ENCODE measurements at places on chromosomes 4 and X. TPM values are rescaled to one million over a fixed set of nuclear protein-coding genes. Genes with fewer than 3 reads are reported as not detected.
A peak's percentile ranks its signal among the peaks of the same experiment; 100 is the strongest.

The HPSE gene
- 1.7 TPM for total RNA-seq

The HDX gene
- 5.3 TPM for total RNA-seq

The SLC7A11 gene
- 0.75 TPM for total RNA-seq

The GABRE gene
- 13.5 TPM for total RNA-seq

The KIAA1210 gene
- total RNA-seq: under 0.01 TPM

The SOWAHB gene
- total RNA-seq: 6.5 TPM

The TBX22 gene
- total RNA-seq: not detected

- no peak overlapping the region for H3K4me3 ChIP-seq
- no peaks in the 10 kb centered on the region for H3K4me1 ChIP-seq
- H3K27ac ChIP-seq: no peak overlapping the region
- peaks cover 29% of the 10 kb centered on the region for H3K36me3 ChIP-seq
These were observed 18.7 kb downstream of the LSM6 start for GRCh38 chr4:146194212-146194611.

GRCh38 chrX:130386408-130386808 lies 934 bp upstream of the GPR119 start:
- H3K27ac ChIP-seq: no peak overlapping the region
- peaks cover 6% of the 10 kb centered on the region for H3K27me3 ChIP-seq
- no peak for DNase-seq
- no peaks in the 10 kb centered on the region for H3K36me3 ChIP-seq
- H3K4me1 ChIP-seq: no peaks in the 10 kb centered on the region

GRCh38 chrX:123731258-123731986 lies 1.4 kb downstream of the THOC2 start:
- no peaks in the 10 kb centered on the region for H3K27me3 ChIP-seq
- H3K4me1 ChIP-seq: no peaks in the 10 kb centered on the region
- H3K4me3 ChIP-seq: peak overlapping the region; percentile 61
- no peaks in the 10 kb centered on the region for H3K36me3 ChIP-seq
- peak overlapping the region; percentile 80 for H3K27ac ChIP-seq

GRCh38 chr4:3563403-3563802 lies 31.2 kb upstream of the LRPAP1 start:
- no peaks in the 10 kb centered on the region for H3K27me3 ChIP-seq
- H3K36me3 ChIP-seq: no peaks in the 10 kb centered on the region
- H3K27ac ChIP-seq: no peak overlapping the region
- no peak for DNase-seq
- H3K4me1 ChIP-seq: no peaks in the 10 kb centered on the region
- H3K4me3 ChIP-seq: no peak overlapping the region

- H3K4me1 ChIP-seq: no peaks in the 10 kb centered on the region
- no peak overlapping the region for H3K27ac ChIP-seq
- H3K4me3 ChIP-seq: no peak overlapping the region
- no peaks in the 10 kb centered on the region for H3K36me3 ChIP-seq
These were observed 25.7 kb upstream of the BCLAF3 start for GRCh38 chrX:20016616-20016945.

DNA sequence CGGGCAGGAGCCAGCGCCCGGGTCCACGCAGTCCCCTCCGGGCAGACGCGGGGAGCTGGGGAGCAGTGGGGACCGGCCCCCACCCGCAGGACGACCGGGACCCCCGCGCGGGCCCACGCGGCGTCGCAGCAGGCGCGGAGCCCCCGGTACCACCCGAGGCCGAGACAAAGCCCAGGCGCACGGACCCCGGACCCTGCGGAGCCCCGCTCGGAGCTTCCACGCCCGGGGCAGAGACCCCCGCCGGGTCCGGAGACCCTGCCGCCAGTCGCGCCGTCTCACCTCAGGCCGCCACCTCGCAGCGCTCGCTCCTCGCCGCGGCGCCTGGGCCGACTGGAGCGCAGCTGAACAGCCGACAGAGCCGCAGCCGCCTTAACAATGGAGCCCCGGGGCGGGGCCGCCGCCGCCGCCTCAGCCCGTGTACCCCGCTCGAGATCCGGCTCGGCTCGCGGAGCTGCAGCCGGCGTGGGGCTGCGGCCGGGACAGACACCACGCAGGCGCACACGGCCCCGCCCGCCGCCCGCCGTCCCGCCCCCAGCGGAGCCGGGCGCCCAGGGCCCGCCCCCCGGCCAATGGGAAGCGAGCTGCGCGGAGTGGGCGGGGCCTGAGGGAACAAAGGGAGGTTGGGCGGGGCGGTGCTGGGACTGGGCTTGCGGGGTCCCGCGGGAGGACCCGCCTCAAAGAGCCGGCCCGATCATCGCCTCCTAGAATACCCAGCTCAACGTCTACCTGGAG lies at the start of gene AFAP1:
TSS of gene AFAP1 (minus strand) at position 485 of the 732 bp plus-strand sequence. CDS start 67,783 bp downstream, outside the sequence.
- H3K36me3 ChIP-seq: no peaks in the 10 kb centered on the region
- DNase-seq: peak; percentile 33
- peak within 1 kb of the TSS; percentile 82 for H3K27ac ChIP-seq
- H3K4me3 ChIP-seq: peak within 1 kb of the TSS; percentile 77
- no peaks in the 10 kb centered on the region for H3K27me3 ChIP-seq

DNA sequence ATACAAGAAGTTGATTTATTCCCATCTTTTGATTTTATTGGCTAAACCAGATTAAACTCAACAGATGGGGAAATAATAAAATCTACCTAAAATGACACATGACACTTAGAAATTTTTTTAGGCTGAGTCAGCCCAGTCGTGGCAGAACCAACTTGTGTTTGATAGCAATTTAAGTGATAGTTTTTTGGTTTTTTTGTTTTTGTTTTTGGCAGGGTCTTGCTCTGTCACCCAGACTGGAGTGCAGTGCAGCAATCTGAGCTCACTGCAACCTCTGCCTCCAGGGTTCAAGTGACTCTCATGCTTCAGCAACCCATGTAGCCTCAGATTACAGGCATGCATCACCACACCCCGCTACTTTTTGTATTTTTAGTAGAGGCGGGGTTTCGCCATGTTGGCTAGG lies 370.3 kb upstream of the NOCT start:
- no peak for DNase-seq
- no peaks in the 10 kb centered on the region for H3K36me3 ChIP-seq

DNA sequence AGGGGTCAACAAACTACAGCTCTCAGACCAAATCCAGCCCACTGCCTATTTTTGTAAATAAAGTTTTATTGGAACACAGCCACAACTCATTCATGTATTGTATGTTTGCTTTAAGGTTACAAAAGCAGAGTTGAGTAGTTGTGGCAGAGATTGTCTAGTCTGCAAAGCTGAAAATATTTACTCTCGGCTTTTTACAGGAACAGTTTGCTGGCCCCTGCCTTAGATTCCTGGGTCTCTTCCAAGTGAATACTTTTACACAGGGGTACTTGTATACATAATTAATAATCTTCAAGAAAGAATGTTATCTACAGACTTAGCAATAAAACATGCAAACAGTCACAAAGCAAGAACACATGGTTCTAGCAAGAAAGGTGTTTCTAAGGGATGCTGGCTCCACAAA lies 154.2 kb downstream of the AMELX start:
- H3K27me3 ChIP-seq: no peaks in the 10 kb centered on the region
- no peak overlapping the region for H3K4me3 ChIP-seq
- no peak for DNase-seq
- no peaks in the 10 kb centered on the region for H3K36me3 ChIP-seq

DNA sequence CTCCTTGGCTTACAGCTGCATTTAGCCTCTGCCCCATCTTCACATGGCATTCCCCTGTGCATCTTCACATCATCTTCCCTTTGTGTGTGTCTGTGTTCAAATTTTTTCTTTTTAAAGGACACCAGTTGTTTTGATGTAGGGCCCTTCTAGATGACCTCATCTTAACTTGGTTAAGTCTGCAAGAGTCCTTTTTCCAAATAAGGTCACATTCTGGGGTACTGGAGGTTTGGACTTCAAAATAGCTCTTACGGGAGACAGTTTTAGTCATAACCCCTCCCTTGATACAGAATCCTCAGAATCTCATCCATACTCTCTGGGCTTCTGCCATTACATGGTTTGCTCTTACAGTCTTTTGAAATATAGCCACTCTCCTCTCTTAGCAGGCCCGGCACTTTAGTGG lies 231.5 kb upstream of the ATP6AP2 start:
- H3K27ac ChIP-seq: no peak overlapping the region
- no peak overlapping the region for H3K4me3 ChIP-seq
- no peaks in the 10 kb centered on the region for H3K36me3 ChIP-seq
- no peak for DNase-seq

DNA sequence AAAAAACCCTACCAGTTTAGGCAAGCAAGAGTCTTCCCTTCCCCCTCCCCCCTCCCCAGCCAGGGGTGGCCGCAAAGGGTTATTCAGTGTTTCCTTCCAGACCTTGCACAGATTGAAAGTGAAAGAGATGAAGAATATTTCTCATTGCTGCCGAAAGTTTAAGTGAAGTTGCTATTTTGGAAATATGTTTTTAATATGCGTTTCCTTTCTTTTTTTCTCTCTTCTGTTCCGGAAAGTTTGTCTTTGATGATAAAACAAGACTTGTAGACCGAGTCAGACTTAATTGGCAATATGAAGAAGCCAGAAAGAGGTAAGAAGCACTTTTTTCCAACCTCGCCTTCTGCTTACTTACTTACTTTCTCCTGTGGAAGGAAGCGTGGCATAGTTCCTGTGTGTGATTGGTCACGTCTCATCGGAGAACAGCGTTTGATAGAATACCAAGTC lies 58.5 kb upstream of the CLCN4 start:
- peaks cover 4% of the 10 kb centered on the region for H3K36me3 ChIP-seq
- H3K27ac ChIP-seq: peak overlapping the region; percentile 77
- no peak for DNase-seq
- no peaks in the 10 kb centered on the region for H3K4me1 ChIP-seq
- no peak overlapping the region for H3K4me3 ChIP-seq
- H3K27me3 ChIP-seq: no peaks in the 10 kb centered on the region

- no peak overlapping the region for H3K27ac ChIP-seq
- no peak overlapping the region for H3K4me3 ChIP-seq
- H3K27me3 ChIP-seq: no peaks in the 10 kb centered on the region
- H3K36me3 ChIP-seq: no peaks in the 10 kb centered on the region
These were observed 5.0 kb downstream of the AWAT2 start for GRCh38 chrX:70044541-70045245.

GRCh38 chr4:175440786-175441185 lies 371.3 kb downstream of the GPM6A start:
- H3K27me3 ChIP-seq: no peaks in the 10 kb centered on the region
- H3K4me1 ChIP-seq: no peaks in the 10 kb centered on the region
- H3K36me3 ChIP-seq: no peaks in the 10 kb centered on the region
- DNase-seq: no peak
- no peak overlapping the region for H3K4me3 ChIP-seq

GRCh38 chr4:159190651-159191050 lies 87.8 kb downstream of the RAPGEF2 start:
- peaks cover 4% of the 10 kb centered on the region for H3K4me1 ChIP-seq
- H3K4me3 ChIP-seq: no peak overlapping the region

DNA sequence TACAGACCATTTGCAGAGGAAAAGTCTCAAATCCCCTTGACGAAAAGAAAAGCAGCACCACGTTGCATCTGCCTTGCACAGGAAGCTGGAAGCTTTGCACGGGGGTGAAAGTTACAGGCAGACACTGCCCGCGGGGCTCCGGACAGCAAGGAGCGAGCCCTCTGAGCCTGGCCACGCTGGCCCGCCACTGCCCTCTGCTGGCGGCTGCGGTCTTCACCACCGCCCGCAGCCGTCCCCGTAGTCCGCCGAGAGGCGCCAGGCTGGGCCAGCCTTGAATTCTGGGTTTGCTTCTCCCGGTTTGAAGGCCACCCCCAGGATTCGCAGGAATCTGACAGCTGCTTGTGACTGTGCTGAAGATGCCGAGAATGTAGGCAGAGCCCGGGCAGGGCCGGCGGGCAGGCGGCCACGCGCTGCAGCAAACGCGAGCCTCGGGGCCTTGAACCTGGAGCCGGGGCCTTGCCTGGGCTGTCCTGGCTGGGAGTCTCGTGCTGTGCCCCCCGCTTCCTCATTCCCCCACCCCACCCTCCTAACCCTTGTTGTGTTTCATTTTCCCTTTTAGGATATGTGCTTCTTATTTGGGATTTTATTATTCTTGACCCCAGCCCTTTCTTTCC lies 49.2 kb downstream of the ENPP6 start:
- DNase-seq: no peak
- H3K4me3 ChIP-seq: no peak overlapping the region
- H3K27ac ChIP-seq: no peak overlapping the region
- no peaks in the 10 kb centered on the region for H3K36me3 ChIP-seq
- no peaks in the 10 kb centered on the region for H3K27me3 ChIP-seq

GRCh38 chr4:55830048-55830447 lies 10.5 kb downstream of the EXOC1L start:
- no peak overlapping the region for H3K4me3 ChIP-seq
- no peaks in the 10 kb centered on the region for H3K36me3 ChIP-seq
- no peaks in the 10 kb centered on the region for H3K27me3 ChIP-seq
- no peak overlapping the region for H3K27ac ChIP-seq
- no peaks in the 10 kb centered on the region for H3K4me1 ChIP-seq

GRCh38 chr4:161799710-161800109 lies 364.1 kb downstream of the FSTL5 start:
- DNase-seq: no peak
- no peaks in the 10 kb centered on the region for H3K36me3 ChIP-seq
- H3K4me3 ChIP-seq: no peak overlapping the region
- no peak overlapping the region for H3K27ac ChIP-seq

- no peak overlapping the region for H3K4me3 ChIP-seq
- DNase-seq: no peak
- no peaks in the 10 kb centered on the region for H3K36me3 ChIP-seq
- H3K4me1 ChIP-seq: no peaks in the 10 kb centered on the region
- no peaks in the 10 kb centered on the region for H3K27me3 ChIP-seq
These were observed 150.0 kb upstream of the HPGD start for GRCh38 chr4:174672276-174672675.

DNA sequence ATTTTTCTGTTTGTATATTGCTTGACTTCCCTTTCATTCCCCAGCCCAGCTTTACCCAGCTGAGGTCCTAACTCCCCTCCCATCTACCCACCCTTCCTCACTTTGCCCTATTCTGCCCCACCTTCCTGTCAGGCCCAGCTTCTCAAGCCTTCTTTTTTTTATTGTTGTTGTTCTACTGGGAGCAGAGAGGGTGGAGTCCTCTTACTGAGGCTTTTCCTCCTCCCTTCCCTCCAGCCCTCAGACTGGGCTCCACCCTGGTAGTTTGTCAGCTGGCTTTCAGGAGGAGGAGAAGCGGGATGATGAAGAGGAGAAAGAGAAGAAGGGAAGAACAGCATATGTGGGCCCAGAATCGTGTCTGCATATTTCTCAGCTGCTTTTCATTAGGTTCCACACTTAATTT lies 3.2 kb upstream of the KLF8 start:
- DNase-seq: no peak
- no peaks in the 10 kb centered on the region for H3K36me3 ChIP-seq
- H3K27me3 ChIP-seq: no peaks in the 10 kb centered on the region
- no peaks in the 10 kb centered on the region for H3K4me1 ChIP-seq

GRCh38 chr4:24287096-24287495 lies 297.3 kb downstream of the DHX15 start:
- no peaks in the 10 kb centered on the region for H3K27me3 ChIP-seq
- no peak overlapping the region for H3K27ac ChIP-seq
- H3K4me1 ChIP-seq: no peaks in the 10 kb centered on the region
- no peak for DNase-seq
- H3K4me3 ChIP-seq: no peak overlapping the region

- no peaks in the 10 kb centered on the region for H3K27me3 ChIP-seq
- no peaks in the 10 kb centered on the region for H3K4me1 ChIP-seq
- no peak overlapping the region for H3K4me3 ChIP-seq
- H3K36me3 ChIP-seq: no peaks in the 10 kb centered on the region
- no peak overlapping the region for H3K27ac ChIP-seq
- no peak for DNase-seq
These were observed 179.6 kb downstream of the CCNG2 start for GRCh38 chr4:77336411-77337142.

GRCh38 chr4:146190456-146190855 lies 14.9 kb downstream of the LSM6 start:
- no peaks in the 10 kb centered on the region for H3K27me3 ChIP-seq
- DNase-seq: no peak
- H3K4me1 ChIP-seq: no peaks in the 10 kb centered on the region

GRCh38 chr4:96753216-96753615 lies 913.3 kb downstream of the PDHA2 start:
- DNase-seq: no peak
- H3K27me3 ChIP-seq: no peaks in the 10 kb centered on the region
- H3K4me3 ChIP-seq: no peak overlapping the region
- no peaks in the 10 kb centered on the region for H3K4me1 ChIP-seq
